ENCODE measurements at places on chromosomes 2 and 18.

GRCh38 chr2:222743251-222743812, 71.9 kb downstream of the MOGAT1 start:
- no peak for DNase-seq

DNA sequence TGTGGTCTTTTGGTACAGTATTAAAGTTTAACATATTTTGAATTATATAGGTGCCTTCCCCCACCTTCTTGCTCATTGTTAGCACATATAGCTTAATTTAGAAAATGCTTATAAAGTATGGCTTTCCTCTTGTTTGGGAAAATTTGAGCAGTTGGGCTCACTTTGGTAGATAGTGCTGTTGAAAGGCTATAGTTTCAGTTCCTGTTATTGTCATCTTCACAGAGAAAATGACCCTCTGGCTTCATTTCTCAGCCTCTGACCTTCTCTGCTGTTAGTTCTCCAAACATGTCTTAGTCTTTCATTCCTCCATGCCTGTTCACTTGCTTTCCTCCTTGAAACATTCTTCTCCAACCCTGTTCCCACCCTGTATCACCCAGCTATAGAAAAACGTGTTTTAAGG, 200.6 kb downstream of the WDR7 start:
- no peak for DNase-seq

- no peak for DNase-seq
Observed at GRCh38 chr2:160940271-160940670, 220.0 kb upstream of the TANK start.

DNA sequence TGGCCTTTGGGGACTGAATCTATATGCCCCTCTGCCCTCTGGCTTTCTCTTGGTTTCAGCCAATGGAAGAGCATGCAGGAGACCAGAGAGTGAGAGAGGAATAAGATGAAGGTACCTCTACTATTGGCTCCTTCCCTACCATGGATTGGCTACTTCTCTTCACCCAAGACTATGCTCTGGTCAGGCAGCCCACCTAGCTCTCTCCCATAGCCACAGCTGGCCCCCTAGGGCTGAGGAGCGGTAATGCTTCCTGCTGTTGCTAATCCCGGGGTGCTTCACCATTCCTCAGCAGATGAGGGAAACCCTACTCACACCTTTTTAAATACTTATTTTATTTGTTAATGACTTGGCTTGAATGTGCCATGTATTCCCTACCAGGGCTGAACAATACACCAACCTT, 142.4 kb downstream of the MREG start:
- no peak for DNase-seq

GRCh38 chr2:10289352-10289751, 13.4 kb upstream of the HPCAL1 start:
- no peak for DNase-seq

GRCh38 chr2:156405586-156405985, 30.6 kb upstream of the GPD2 start:
- no peak for DNase-seq

- DNase-seq = no peak
Observed at GRCh38 chr2:168825126-168825525, 22.7 kb downstream of the NOSTRIN start.

Data from LNCaP clone FGC (cell line).